SK-N-SH (cell line): ENCODE measurements at places on chromosomes 11 and 22. TPM values are rescaled to one million over a fixed set of nuclear protein-coding genes. Genes with fewer than 3 reads are reported as not detected.

SAA4 gene
- polyA plus RNA-seq = not detected in 2 replicates

KIF18A gene
- polyA plus RNA-seq = 3.8 and 3.9 TPM in 2 replicates

FANCF gene
- polyA plus RNA-seq = 4.3 and 4.9 TPM in 2 replicates

TANGO2 gene
- polyA plus RNA-seq = 20.7 and 25.5 TPM in 2 replicates

ZDHHC24 gene
- polyA plus RNA-seq = 12.6 and 13.1 TPM in 2 replicates

HEPACAM gene
- polyA plus RNA-seq = not detected in 2 replicates

RASL10A gene
- 0.18 and 0.36 TPM in 2 replicates for polyA plus RNA-seq

PLCB3 gene
- polyA plus RNA-seq = 26.8 and 30.4 TPM in 2 replicates

GGT5 gene
- 3.3 and 4.6 TPM in 2 replicates for polyA plus RNA-seq

GRCh38 chr22:31049815-31050420, 31.2 kb upstream of the SMTN start:
- no peak for DNase-seq

- DNase-seq = no peak
Observed at GRCh38 chr11:11514246-11514645, 107.6 kb downstream of the GALNT18 start.

DNA sequence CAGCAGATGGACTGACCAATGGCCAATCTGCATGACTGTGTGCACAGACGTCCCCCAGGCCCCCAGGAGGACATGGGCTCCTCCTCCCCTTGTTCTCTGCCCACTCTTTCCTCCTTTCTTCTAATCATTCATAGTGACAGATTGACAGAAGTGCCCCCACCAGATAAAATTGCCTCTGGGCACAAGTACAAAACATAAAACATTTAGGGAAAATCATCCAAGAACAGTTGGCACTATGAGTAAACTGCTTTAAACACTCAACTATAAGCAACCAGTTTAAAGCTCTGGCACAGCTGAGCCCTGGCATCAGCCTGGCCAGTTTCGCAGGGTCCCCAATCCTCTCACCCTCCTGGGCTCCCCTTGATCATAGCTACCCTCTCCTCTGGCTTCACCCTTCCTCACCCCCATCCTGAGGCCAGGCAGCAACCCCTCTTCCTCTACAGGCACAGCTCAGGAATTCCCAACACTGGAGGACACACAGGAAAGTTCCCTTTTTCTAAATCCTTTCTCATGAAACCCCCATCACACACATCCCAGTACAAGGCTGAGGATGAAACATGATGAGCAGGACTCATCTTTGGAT, 232.9 kb downstream of the BUD13 start:
- no peak for DNase-seq

DNA sequence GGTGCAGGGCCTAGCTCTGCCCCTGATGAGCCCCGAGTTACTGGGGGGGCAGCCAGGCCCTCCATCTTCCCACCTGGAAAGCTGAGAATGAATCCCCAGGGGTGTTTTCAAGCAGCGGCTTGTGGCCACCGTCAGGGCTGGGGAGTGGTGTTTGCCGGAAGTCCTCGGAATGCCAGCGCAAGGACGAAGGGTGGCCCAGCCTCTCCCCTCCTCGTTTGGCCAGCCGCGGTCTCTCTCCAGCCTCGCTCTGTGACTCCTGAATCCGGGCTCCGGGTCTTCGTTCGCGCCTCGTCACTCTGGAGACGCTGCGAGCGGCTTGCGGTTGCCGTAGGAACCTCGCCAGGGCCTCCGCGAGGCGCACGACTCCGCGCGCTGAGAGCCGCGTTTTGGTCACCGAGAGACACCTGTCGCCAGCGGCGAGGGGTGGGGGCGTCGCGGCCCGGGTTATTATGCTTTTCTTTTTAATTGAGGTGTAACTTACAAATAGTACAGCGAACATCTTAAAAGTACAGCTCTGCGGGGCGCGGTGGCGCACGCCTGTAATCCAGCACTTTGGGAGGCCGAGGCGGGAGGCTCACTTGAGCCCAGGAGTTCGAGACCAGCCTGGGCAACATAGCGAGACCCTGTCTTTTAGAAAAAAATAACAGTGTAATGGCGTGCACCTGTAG, 6.3 kb upstream of the KDELR3 start:
- DNase-seq = peak; percentile 84

- DNase-seq = no peak
Observed at GRCh38 chr22:36220451-36220921, 18.8 kb downstream of the APOL2 start.

DNA sequence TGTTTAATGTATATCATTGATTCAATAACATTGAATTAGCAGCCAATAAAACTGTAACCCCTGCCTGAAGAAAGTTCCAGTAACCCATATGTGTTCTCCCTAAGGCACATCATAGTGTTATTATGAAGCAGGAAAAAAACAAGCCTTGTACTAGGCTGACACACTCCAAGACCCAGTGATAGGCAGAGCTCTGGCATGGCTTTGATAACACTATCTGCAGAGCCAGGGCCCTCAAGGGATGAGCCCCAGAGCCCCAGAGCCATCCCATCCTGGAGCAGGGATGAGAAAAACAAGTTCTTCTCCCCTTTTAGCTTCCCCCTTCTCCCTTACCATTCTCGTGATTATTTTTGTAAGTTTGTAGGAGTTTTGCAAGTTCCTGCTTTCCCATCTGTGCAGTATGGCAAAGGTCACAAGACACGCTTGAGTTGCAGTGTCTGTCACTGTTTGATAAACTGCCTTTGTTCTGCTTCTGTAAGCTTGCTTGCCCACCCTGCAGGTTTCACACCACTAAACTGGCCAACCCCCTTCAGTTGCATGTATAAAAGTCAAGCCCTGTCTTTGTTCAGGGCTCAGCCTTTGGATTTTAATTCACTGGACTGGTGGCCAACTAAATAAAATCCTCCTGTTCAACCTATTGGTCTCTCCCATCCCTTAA, 22.3 kb upstream of the GUCY1A2 start:
- DNase-seq = no peak

DNA sequence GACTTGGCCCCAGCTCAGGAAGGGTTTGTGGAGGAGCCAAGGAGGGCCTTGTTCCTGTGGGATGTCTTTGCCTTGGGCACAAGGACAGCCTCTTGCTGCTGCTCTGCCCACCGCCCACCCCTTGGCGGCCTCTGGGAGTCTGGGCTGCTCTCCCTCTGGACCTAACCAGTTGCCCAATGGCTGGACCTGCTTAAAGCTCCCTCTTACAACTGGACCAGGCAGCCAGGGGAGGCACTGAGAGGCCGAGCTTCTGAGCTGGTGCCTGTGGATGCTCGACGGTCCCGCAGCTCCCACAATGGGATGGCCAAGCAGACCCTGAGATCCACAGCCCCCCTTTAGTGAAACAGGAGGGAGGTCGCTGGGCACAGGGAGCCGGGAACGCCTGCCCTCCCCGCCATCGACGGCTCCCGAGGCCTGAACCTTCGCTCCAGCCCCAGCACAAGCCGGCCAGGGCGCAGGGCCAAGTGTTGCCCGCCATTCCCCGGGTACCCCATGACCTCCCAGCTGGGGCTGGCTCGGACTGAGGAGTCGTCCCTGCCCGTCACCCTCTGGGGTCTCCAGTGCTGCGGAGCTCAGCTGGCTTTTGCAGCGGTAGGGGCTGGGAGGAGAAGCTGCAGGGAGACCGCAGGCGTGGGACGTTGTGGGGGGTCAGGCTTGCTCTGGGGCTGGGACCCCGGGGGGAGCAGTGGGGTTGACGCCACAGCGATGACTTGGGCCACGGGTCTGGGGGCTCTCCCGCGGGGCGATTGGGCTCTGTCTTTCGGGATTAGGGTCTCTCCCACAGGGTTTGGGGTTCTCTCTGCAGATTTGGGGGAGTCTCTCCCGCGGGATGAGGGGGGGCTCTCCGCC, 584 bp upstream of the GAL start:
- DNase-seq = no peak

GRCh38 chr11:85705800-85706199, 19.8 kb upstream of the CCDC89 start:
- no peak for DNase-seq

DNA sequence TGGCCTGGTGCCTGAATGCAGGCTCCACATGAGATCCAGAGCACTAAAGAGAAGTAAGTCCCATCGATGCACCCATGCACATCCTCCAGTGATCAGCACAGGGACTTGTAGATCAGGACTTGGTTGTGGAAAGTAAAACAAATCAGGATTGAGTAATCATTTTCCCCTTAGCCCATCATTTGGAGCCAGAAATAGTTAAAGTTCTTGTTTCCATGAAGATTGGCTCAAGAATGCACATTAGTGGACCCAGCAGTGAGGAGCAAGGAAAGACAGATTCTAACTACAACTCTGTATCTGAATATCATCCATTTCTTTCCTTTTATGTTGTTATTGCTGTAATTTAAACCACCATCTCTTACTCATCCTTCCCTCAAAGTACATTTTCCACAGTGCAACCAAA, 19.1 kb downstream of the CCDC83 start:
- no peak for DNase-seq

DNA sequence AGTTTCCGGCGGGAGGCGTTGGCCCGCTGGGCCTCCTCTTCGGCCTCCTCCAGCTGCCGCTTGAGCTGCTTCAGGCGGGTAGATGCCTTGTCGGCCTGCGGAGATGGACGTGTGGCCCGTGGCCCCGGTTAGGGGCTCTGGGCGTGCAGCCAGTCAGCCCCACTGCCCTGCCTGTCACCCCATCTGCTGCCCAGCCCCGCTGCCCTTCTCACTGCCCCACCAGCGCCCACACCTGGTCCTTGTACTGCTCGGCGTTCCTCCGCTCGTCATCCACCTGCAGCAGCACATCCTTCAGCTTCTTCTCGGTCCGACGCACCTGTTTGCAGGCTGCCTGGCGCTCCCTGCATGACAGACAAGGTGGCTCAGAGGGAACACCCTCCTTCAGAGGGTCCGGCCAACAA, 31.2 kb downstream of the APOL1 start:
- peak; percentile 16 for DNase-seq

- no peak for DNase-seq
Observed at GRCh38 chr11:61955422-61956135, 5.4 kb downstream of the BEST1 start.

- no peak for DNase-seq
Observed at GRCh38 chr22:48806227-48806781, 1021.4 kb downstream of the BRD1 start.

DNA sequence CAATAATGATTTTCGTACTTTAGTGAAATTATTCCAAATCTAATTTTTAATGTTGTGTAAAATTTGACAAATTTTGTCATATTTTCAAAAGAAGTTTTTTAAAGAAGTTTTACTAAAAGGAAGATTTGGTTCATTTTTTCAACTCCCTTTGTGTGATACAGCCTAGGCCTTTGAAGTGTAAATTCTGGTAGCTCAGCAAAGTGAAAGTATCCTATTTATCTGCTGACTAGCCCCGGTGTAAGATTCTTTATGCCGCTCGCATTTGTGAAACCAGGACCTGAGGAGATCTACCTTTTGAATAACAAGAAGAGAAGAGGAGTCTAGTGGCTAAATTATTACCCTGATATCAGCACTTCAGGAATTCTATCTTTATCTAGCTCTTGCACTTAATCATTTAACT, 177.4 kb downstream of the JRKL start:
- DNase-seq = no peak

DNA sequence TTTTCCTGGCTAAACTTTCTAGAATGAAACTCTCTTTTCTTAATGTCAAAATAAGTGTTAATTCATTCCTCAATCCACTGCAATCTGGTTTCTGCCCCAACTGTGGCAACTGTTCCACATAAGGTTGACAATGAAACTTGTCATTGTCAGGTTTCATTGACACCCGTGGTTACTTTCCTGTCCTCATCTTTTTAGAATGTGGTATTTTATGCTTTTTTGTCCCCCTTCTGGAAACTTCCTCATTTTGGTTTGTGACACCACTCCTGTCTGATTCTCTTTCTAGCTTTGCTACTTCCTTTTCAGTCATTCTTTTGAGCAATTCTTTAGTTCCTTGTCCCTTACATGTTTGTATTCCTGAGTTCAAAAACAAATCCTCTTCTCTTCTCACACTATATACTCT, 7.5 kb upstream of the PDE3B start:
- no peak for DNase-seq

DNA sequence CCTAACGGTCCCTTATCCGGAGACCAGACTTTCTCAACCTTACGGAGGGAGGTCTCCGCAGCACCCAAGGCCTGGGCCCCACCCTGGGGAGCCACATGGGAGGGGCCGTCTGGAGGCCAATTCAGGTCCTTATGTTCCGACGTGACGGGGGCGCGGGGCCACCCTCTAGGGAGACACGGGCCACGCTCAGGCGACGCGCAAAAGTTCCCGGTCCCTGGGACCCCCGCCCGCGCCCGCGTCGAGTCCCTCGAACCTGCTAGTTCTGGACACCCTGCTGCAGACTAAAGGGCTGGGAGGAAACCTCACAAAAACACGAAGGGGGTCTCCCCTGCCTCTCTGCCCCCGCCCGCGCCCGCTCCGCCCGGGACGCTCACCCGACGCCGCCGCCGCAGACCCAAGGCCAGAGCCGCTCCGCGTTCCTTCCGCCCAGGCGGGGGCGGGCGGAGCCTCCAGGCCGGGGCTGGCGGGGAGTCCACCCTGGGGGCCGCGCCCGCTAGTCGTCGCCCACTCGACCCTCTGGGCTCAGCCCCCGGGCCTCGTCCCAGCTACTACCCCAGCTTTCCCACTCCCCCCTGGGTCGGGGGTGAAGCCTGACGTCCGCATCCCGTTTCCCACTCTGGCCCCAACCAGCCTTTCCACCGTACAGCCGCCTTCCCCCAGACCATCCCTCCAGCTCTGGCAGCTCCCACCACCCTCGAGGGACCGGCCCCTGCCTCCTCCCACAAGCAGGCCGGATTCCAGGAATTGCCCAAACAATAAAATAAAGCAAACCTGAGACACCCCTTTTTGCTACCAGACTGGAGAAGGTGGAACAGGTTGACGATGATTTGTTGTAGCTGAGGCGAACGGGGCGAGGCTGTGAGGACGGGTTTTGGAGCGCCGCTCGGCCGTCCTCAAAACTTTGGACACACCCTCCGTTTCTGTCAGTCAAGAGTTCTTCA, 2.7 kb downstream of the RNH1 start:
- no peak for DNase-seq

GRCh38 chr11:46020084-46020599, 97.7 kb downstream of the LARGE2 start:
- no peak for DNase-seq

DNA sequence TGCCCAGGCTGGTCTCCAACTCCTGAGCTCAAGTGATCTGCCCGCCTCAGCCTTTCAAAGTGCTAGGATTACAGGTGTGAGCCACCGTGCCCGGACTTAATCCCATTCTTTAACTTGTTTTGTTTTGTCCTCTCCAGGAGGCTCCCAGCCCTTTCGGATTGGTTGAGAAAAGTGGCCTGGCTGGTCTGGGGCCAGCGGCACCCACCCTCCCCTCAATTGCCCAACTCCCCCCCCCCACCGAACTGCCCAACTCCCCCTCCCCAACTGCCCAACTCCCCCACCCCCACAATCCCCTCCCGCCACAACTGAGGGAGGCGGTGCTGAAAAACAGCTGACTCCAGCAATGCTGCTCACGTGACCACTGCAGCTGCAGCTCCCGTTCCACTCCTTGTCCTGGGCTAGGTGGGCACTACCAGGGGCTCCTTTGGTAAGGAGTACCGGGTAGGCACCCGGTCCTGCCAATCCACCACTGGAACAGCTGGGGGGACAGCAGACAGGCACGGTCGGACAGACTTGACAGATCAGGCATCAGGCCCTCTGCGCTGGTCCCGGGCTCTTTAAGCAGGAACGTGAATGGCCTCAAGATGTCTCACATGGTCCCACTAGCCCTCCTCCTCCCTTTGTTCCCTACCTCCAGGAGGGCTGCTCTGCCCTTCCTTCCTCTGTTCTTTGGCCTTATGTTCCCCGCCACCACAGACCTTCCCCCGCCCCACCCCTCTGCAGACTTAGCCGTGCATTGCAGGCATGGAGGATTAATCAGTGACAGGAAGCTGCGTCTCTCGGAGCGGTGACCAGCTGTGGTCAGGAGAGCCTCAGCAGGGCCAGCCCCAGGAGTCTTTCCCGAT, at the start of gene TCN2:
Gene TCN2 (plus strand): TSS at position 720 of the 845 bp plus-strand sequence. CDS start 158 bp downstream, outside the sequence.
- DNase-seq = peak; percentile 80
